ENCODE measurements at places on chromosomes 3 and 15.

DNA sequence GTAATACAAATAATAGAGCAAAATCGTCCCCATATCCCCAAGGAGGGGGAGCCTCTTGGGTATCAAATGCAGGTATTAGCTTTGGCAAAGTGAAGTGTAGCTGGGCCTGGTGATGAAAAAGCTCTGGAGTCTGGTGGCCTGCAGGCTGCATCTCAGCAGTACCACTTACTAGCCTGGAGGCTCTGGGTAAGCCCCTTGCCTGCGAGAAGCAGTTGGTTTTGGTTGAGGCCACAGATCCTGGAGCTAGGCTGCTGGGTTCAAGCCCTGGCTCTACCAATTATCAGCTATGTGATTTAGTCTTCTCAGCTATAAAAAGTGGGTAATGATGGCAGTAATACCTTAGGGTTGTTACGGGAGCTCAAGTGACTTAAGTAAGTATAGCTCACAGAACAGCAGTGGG lies 6.1 kb downstream of the KCNAB1 start:
- no peak for ATAC-seq

GRCh38 chr3:173943264-173943663 lies 545.7 kb downstream of the NLGN1 start:
- ATAC-seq: no peak

DNA sequence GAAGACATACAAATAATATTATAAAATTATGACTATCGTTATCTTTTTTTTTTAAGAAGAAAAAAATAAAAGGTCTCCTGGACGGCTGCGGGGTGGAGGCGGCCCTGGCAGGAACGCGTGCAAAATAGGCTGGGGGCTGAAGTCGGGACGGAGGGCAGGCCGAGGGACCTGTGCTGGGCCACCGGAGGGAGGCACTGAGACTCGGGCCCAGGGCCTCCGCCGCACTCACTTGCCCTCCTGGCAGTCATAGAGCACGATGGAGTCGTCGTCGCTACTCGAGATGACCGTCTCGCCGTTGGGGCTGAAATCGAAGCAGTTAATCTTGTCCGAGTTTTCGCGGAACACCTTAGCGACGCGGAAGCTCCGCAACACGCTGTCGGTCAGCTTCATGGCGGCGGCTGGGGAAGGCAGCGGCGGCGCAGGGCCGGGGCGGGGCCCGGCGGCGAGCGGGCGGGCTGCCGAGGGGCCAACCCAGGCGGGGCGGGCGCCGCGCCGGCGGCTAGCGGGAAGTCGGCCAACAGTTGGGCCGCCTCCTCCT lies 408 bp downstream of the WDR82 start:
- ATAC-seq: peak; percentile 55

DNA sequence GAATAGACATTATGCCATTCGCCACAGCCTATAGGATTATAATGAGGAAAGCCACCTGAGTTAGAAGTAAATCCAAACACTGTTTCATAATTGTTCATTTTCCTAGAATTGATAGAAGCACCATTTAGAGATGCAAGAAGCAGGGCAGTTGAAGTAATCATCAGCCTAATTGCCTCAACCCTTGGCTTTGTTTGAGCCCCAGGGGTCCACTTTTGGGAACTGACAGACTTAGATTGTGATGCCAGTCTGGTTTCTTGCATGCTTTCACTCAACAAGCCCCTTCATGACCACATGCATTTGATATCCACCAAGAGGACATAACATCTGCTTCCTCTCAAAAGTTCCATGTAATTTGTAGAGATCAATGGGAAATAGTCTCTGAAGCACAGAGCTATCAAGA lies 97.2 kb upstream of the COL8A1 start:
- ATAC-seq: no peak

- no peak for ATAC-seq
Measured at GRCh38 chr3:5690904-5691532, 503.5 kb downstream of the EDEM1 start.

Measured in activated T-helper 17 cell treated with anti-CD3 and anti-CD28 coated beads, Interleukin-2, amount 50 U/mL, for 72 hours (primary cell).